ENCODE measurements at places on chromosomes 5 and 9.

GRCh38 chr5:142421228-142421617 is 96.4 kb upstream of the SPRY4 start:
- no peak for DNase-seq

GRCh38 chr9:117414220-117414905 is 494 bp downstream of the ASTN2 start:
- no peak for DNase-seq

GRCh38 chr5:7394889-7395431 is 978 bp upstream of the ADCY2 start:
- peak; percentile 18 for DNase-seq

- no peak for DNase-seq
Observed at GRCh38 chr5:14560091-14560595, 21.4 kb upstream of the OTULINL start.

GRCh38 chr5:115785381-115786065 is 30.9 kb downstream of the CDO1 start:
- DNase-seq: no peak

DNA sequence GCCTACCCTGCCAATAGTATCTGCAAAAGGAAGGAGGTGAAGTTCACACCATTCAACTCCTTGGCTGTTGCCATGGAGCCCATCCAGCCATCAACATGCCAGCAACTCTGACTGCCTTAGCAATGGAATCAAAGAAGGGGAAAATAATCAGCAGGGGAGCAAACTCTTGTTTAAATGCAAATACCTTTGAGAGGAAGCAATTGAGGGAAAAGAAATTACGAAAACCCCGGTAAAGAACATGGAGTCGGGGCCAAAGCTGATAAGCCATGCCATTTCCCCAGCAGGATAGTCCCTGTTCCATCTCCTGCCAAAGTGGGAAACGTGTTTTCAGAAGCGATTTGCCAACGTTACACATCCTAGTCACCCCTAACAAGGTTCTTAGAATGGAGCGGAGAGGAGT is 69.0 kb downstream of the MFAP3 start:
- no peak for DNase-seq
